ENCODE measurements at places on chromosomes 5 and 9.

DNA sequence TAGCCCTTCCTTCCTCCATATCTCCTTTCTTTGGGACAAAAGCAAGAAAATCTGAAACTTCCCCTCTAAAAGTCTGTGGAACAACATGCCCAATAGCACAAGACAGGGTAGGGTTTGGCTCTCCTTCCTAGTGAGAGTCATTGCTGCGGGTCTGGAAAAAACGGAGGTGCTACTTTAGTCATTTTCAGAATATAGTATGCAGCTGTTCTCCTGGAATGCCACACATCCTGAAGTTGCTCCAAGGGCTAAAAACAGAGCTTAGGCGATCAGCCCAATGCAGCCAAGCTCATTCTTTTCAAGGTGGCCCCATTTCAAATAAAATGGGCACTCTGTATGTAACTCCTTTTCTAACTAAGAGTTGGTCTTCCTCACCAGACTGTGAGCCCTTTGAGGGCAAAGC lies 39.5 kb upstream of the MYOT start:
- H3K27me3 ChIP-seq, result no peaks in the 10 kb centered on the region
- H3K4me3 ChIP-seq, result no peak overlapping the region
- no peaks in the 10 kb centered on the region for H3K36me3 ChIP-seq
- no peaks in the 10 kb centered on the region for H3K4me1 ChIP-seq
- no peak for DNase-seq

- DNase-seq, result peak; percentile 36
- no peaks in the 10 kb centered on the region for H3K27me3 ChIP-seq
- H3K4me1 ChIP-seq, result peaks cover 14% of the 10 kb centered on the region
These were observed 57.9 kb upstream of the ORM1 start for GRCh38 chr9:114264806-114265550.

GRCh38 chr9:126587187-126588185 lies 26.2 kb upstream of the LMX1B start:
- no peaks in the 10 kb centered on the region for H3K27me3 ChIP-seq
- H3K36me3 ChIP-seq, result no peaks in the 10 kb centered on the region
- DNase-seq, result no peak
- H3K4me3 ChIP-seq, result no peak overlapping the region
- H3K4me1 ChIP-seq, result no peaks in the 10 kb centered on the region
- H3K27ac ChIP-seq, result no peak overlapping the region

GRCh38 chr5:165457859-165458481 lies 1952.6 kb downstream of the MAT2B start:
- H3K36me3 ChIP-seq, result no peaks in the 10 kb centered on the region
- H3K4me1 ChIP-seq, result no peaks in the 10 kb centered on the region
- H3K4me3 ChIP-seq, result no peak overlapping the region

DNA sequence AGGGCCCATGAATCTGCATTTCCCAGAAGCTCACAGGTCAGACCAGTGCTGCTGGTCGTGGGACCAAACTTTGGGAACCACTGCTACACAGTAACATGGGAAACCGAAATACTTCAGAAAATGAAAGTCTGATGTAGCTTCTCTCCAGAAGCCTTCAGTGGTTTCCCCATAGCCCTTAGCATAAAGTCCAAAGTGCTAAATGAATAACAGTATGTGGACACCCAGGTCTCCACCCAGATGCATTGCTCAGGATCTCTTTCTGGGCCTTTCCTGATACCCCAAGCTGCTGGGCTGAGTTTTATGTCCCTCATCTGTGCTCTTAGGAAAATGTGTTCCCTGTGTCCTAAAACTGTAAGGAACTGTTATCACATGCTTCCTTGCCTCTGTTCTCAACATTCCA lies 100.4 kb downstream of the NFIB start:
- H3K27ac ChIP-seq, result no peak overlapping the region
- no peak for DNase-seq
- H3K36me3 ChIP-seq, result no peaks in the 10 kb centered on the region

- no peaks in the 10 kb centered on the region for H3K27me3 ChIP-seq
- DNase-seq, result no peak
- no peak overlapping the region for H3K4me3 ChIP-seq
- no peak overlapping the region for H3K27ac ChIP-seq
- no peaks in the 10 kb centered on the region for H3K4me1 ChIP-seq
These were observed 136.8 kb downstream of the ESM1 start for GRCh38 chr5:54848581-54848980.

Data from upper lobe of left lung (tissue), 6 donors.